ENCODE measurements at places on chromosomes 13 and 19.

- DNase-seq, result no peak
These were observed 643.6 kb downstream of the PCDH9 start for GRCh38 chr13:66586489-66586888.

- peak; percentile 24 for DNase-seq
These were observed 14.5 kb downstream of the IPO5 start for GRCh38 chr13:97967948-97968347.

DNA sequence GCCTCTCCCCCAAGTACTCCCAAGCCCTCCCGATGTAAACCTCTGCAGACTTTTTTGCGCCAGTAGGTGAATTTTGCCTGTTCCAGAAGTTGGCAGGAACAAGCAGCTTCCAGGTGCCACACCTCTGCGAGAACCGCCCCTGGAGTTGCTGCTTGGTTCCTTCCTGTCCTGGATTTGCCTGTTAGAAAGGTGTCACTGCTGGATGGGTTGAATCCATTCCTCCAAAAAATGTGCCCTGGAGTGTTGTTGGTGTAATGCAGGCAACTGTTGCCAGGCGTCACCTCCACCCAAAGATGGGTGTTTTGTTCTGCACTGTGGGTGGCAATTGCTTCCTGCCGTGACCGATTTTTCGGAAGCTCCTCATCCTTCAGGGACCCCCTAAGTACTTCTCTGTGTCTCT lies 5.7 kb downstream of the PGPEP1 start:
- DNase-seq, result no peak

GRCh38 chr13:103961784-103962183 lies 895.6 kb upstream of the SLC10A2 start:
- no peak for DNase-seq

DNA sequence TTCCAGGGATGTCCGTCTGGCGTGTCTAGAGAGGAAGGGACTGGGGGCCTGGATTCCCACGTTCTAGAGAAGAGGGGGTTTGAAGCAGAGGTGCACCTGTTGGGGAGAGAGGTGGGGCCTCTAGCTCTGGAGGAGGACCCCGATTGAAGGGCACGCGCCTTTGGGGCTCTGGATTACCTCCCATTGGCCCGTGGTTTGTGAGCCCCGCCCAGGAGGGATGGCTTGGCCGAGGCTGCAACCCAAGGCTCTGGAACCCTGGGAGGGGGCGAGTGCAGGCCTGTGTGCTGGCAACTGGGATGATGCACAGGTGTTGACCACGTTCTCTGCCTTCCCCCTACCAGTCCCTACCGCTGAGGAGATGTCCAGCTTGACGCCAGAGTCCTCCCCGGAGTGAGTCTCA lies 20.2 kb downstream of the TMEM150B start:
- no peak for DNase-seq

GRCh38 chr13:26007261-26008125 lies 44.3 kb downstream of the SHISA2 start:
- no peak for DNase-seq

DNA sequence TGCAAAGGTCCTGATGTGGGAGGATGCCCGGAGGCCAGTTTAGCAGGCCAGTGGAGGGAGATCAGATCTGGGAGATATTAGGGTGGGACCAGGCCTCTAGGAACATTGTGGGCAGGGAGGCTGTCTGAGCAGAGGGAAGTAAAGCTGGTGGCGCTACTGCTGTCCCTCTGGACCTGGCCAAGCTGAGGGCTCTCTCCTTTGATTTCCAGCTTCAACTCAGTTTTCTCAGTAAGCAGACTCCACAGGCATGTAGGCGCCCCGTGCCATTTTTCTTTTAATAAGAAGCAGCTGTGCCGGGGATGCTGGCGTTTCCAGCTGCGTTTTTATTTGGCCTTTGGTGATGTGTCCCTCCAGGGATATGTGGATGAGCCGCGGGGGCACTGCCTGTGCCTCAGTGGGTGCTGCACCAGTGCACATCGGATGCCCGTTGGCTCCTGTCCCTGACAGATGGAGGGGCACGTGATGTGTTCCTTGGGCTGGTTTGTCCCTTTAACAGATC lies 6.7 kb downstream of the DNM2 start:
- no peak for DNase-seq

DNA sequence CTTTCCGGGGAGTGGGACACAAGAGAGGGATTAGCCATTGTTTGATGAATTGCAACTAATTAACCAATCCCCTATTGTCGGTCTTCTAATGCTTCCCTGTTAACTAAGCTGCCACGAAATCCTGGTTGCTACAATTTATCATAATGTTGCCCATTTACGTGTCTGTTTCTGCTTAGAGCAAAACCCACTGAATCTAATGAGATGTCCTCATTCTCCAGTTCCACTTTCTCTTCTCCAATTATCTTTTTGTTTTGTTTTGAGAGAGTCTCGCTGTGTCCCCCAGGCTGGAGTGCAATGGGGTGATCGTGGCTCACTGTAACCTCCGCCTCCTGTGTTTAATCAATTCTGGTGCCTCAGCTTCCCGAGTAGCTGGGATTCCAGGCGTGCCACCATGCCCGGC lies 5.2 kb upstream of the DPP9 start:
- DNase-seq, result no peak

- DNase-seq, result no peak
These were observed 268.9 kb downstream of the IRS2 start for GRCh38 chr13:109517517-109517916.

DNA sequence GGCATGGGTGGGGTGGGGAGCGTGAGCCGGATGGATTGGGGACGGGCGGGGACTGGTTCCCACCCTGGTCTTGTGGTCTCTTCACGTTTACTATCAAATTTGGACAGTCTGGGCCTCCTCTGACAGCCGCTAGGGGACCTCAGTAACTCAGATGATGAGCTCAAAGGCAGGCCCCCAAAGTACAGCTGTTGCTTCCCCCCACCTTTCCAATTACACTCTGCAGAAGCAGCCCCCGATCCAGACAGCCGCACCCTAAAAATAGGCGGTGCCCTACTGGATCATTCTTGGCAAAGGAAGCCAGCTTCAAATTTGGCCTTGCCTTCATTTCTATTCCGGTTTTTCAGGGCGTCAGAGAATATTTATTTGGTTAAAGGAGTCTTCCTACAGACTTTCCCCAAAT lies 1.9 kb upstream of the FOXO1 start:
- DNase-seq, result peak; percentile 62

DNA sequence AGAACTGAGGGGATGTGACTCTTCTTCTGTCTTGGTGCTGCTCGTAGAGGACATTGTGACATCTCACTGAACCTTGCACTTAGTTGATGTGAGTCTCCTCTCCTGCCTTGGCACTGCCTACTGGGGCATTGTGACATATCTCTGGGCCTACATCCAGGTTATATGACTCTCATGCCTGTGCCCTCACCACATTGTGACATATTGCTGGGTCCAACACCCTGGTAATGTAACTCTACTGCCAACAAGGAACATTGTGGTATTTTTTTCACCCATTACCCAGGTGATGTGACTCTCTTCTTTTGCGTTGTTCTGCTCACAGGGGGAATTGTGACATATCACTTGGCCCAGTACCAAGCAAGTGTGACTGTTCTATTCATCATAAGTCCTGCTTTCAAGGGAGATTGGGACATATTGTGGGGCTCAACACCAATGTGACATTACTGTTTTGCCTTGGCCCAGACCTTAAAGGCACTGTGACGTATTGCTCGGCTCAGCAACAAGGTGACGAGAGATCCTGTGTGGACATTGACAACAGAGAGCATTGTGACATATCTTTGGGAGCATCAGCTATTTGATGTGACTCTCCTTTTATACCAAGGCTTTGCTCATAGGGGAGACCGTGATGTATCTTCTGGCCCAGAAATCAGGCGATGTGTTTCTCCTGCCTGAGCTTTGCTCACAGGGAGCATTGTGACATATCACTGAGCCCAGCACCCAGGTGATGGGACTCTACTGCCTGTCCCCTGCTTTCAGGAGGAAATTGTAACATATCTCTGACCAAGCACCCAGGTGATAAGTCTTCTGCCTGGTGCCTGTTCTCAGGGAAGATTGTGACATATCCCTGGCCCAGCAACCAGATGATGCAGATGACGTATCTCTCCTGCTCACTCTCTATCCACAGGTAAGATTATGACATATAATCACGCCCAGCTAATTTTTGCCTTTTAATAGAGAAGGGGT lies 12.2 kb upstream of the ZNF429 start:
- no peak for DNase-seq

DNA sequence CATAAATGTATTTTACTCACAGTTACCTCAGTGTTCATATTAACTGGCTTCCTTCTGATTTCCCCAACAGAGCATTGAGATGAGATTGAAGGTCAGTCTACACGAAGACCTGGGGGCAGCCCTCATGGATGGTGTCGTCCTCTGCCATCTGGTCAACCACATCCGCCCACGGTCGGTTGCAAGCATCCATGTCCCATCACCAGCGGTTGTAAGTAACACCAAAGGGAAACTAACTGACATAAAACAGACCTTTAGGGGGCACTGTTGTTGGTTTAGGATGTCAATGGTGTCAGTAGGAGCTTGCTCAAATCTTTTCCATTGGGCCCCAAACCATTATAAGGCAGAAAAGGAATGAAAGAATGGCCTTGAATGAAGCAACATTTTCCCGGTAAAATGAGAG lies 68.2 kb downstream of the ESD start:
- no peak for DNase-seq

- DNase-seq, result no peak
These were observed 4.4 kb downstream of the JAK3 start for GRCh38 chr19:17843292-17843827.

- no peak for DNase-seq
These were observed 10.1 kb downstream of the NOSIP start for GRCh38 chr19:49570138-49570856.

DNA sequence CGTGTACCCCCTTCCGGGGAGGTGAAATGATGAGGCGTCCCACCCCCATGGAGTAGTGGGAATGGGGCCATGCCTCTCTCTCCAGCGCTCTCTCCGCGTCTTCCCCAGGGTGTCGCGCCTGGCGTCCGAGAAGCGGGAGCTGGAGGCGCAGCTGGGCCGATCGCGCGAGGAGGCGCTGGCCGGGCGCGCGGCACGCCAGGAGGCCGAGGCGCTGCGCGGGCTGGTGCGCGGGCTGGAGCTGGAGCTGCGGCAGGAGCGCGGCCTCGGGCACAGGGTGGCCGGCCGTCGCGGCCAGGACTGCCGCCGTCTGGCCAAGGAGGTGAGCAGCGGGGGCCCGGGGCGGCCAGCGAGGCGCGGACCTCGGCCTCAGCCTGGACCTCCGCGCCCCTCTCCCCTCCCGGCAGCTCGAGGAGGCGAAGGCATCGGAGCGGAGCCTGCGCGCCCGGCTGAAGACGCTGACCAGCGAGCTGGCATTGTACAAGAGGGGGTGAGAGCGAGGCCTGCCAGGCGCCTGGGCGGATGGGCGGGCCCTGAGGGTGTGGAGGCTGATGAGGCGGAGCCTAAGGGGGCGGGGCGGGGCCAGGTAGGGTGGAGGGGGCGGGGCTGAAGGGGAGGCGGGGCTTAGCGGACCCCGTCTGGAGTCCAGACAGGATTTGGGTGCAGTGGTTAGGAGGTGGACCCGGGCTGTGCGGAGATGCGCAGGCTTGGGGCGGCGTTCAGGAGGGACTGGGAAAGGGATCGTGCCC lies 7.7 kb downstream of the PGLYRP1 start:
- DNase-seq, result peak; percentile 45

DNA sequence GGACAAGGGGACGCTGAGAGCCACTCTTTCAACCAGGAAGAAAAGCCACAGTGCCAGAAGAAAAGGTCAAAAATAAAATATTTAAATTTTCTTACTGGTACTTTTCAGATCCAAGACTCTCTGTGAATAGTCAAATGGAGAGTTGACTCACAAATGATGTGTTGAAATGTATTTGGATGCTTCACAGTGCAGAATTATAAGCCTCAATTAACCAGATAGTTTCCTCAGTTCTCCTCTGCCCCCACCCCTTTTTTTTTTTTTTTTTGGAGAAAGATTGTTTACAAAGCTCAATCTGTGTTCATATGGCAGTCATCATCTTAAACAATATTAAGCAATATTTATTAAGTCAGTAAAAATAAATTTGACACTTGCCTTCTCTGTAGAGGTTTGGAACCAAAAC lies 470.8 kb downstream of the FGF9 start:
- DNase-seq, result no peak

- DNase-seq, result no peak
These were observed 265.3 kb upstream of the STARD13 start for GRCh38 chr13:33550885-33551284.

GRCh38 chr13:92668157-92668556 lies 558.5 kb upstream of the GPC6 start:
- DNase-seq, result no peak

- DNase-seq, result no peak
These were observed 5.8 kb upstream of the TLE2 start for GRCh38 chr19:3034656-3035541.

DNA sequence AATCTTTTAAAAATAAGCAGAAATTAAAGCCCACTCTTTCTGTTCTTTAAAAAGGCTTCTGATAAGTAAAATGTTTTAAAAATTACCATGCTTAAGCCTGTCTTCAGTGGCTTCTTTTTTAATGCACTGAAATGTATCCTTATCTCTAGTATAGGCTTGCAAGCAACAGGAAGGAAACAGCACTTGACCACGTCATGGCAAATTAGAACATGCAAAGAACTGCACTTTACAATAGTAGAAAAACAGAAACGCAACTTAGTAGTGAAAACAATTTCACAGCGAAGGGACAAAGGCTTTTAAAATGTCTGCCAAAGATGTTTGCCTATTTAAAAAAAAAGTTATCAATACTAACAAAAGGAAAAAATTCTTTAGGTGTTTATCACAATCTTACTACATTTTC lies 36.3 kb downstream of the ELF1 start:
- no peak for DNase-seq

- DNase-seq, result peak; percentile 25
These were observed 606 bp downstream of the ERCC5 start for GRCh38 chr13:102846261-102847015.

GRCh38 chr13:67063036-67063435 lies 167.1 kb downstream of the PCDH9 start:
- DNase-seq, result no peak

- peak; percentile 21 for DNase-seq
These were observed 60.5 kb downstream of the CELF5 start for GRCh38 chr19:3284759-3285646.

- no peak for DNase-seq
These were observed 31.4 kb downstream of the NAXD start for GRCh38 chr13:110646442-110647364.

DNA sequence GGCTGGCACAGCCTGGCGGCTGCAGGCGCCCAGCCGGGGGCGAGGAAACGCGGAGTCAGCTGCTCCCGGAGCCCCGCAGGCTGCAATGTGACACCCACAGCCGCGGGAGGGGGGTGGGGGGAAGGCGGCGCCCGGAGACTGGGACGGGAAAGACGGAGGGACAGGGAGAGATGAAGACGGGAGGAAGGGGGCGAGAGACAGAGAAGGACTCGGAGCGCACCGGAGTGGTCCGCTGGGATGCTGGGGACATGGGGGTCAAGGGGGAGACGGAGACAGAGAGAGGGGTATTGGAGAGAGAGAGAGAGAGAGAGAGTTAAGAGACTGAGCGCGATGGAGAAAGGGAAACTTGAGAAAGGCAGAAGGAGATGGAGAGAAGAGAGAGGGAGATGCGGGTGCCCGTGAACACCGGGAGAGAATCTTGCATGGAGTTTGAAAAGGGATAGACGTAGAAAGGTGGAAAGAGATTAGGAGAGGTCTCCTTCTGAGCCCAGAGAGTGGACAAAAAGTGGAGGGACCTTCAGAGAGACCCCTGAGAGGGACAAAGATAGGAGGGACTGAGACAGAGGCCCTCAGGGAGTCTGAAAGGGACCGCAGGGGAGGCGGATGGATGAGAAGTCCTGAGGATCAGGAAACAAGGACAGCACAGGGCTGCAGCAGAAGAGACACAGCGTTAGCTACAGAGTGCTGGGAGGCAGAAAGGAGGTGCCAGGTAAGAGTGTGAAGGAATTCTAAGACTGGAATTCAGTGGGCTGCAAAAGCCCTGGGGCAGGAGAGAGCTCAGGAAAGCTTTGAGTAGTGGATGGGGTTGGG lies 1.0 kb downstream of the SCN1B start:
- DNase-seq, result peak; percentile 54

- DNase-seq, result no peak
These were observed 17.9 kb downstream of the GPR183 start for GRCh38 chr13:99289271-99289670.

Measured in left ventricle myocardium inferior (tissue), 1 donor.